Stromal cell of bone marrow (primary cell): ENCODE measurements at places on chromosomes 6 and 20.

DNA sequence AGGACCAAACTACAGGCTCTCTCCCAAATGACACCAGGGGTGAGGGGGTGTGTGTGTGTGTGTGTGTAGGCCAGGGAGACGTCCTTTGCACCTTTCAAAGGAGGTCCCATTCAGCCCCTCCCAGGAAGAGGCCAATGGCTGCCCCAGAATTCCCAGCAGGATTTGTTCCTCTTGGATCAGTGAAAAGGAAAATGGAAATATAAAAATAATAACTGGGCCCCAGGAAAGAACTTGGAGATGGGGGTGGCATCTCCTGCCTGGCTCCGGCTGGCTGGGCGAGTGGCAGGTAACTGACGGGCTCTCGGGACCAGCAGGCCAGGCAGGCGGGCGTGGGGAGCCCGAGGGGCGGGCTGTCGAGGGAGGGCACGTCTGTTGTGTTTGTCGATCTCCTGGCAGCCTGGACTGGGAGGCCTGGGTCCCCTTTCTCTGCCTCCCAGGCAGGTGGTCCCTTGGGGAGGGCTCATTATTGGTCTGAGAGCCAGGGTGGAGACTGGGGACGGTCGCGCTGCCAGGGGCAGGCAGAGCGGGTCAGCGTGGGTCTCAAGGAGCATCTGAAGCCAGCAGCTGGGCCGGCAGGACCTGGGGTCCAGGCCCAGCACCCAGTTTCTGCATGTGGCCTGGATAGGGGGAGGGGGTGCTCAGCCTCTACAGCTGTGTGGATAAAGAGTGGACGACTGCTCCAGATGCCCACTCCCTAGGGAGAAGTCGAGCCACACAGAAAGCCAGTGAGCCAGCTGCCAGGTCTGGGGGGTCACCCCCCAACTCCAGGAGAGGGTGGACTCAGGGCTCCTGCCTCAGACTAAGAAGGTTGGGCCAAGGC is 3.1 kb downstream of the NOL4L start:
- no peak for DNase-seq

- no peak for DNase-seq
These were observed 17.9 kb upstream of the BACH2 start for GRCh38 chr6:90314514-90314913.

DNA sequence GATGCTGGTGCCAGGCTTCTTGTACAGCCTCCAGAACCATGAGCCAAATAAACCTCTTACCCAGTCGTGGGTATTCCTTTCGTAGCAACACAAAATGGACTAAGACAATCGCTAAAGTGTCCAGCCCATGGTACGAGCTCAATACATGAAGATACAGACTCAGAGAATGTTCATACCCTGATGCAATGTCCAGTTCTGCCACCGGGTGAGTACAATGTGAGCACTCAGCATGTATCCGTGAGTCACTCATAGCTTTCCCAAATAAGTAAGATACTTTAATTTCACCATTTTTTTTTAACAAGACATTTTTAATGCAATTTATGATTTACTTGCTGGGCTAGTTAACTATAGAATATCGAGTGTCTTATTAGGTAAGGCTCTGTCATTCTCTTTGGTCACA is 26.7 kb upstream of the PDE10A start:
- DNase-seq, result no peak

DNA sequence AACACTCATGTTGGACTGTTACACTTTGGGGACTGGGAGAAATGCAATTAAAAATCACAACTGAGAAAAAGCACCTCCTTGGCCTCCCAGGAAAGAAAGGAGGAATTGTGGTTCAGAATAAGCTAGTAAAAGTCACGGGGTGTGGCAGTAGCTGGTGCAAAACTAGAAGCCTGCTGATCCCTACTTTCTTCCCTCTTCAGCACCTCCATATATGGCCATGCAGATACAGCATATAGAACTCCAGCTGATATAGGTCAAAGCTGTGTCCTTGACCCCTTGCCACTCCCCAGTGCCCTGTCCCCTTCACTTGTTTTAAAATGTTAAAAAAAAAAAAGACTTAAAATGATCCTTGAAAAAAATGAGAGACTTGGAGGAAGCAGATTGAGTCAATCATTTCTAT is 5.5 kb upstream of the FLRT3 start:
- no peak for DNase-seq

GRCh38 chr20:50921803-50922501 is 9.3 kb downstream of the ADNP start:
- DNase-seq, result no peak
